Stimulated activated CD8-positive, alpha-beta memory T cell treated with anti-CD3 and anti-CD28 coated beads, Interleukin-15, amount 100 ng/mL, for 48 hours (primary cell): ENCODE measurements at places on chromosomes 12 and 14.

DNA sequence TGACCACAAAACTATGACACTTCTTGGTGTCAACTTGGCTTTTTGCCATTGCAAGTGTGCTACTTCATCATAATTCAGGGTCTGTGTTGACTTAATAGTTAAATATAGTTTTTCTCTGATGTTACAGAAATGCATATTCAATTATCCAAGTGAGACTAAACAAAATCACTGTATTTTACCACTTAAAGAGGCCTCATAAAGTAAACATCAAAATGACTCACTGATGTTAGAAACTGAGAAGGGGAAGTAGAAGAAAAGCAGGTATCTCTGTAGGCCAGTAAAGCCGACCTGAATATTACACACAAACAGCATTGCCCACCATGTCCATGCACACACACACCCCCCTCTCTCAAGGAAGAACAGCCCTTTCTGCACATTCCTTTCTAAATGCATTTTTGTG is 55.4 kb downstream of the RPAP3 start:
- DNase-seq = no peak

- no peak for DNase-seq
Measured at GRCh38 chr12:5123921-5124320, 80.2 kb downstream of the KCNA5 start.

DNA sequence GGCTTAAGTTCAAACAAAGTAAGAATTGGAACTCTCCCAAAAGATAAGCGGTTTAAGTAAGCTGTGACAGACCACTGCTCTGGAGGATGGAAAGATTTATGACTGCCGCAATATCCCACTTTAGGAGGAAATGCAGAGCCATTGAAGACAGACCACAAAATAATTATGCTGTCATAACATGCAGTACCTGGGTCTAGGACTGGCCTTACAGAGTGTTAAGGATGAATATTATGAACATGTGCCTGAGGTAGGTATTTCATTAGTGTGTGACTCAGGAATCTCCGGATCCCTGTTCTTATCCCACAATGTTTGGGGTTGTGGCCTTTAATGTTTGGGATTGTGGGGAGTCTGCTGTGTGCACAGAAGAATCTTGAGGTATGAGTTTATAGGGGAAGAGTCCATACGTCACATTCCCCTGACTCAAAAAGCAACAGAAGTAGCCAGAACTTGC is 114.9 kb downstream of the SAMD4A start:
- DNase-seq = no peak

DNA sequence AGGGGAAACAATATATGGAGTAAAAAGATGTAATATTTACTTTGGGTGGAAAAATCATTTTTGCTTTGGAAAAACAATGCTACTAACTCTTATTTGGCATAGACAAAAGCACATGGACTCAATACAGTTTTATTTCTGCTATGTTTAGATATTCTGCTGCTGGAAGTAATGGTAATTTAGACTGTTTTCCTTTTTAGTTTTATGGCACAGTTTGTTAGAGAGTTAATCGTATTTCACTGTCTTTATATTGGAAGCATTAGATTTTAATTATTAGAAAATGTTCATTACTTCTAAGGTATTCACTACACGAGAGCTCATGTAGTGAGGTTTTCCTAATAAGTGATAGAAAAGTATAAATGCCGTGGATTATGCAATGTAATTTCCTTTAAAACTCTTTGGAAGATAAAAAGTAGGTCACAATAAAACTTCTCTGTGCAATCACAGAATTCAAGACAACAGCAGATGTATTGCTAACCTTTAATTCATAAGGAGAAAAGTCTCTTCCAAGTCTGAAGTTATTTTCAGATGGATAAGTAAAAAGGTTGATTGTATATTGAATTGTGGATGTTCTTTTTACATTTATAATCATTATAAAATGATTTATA is 851.8 kb downstream of the TMTC2 start:
- no peak for DNase-seq

- DNase-seq = no peak
Measured at GRCh38 chr14:80475074-80475473, 263.8 kb upstream of the DIO2 start.

DNA sequence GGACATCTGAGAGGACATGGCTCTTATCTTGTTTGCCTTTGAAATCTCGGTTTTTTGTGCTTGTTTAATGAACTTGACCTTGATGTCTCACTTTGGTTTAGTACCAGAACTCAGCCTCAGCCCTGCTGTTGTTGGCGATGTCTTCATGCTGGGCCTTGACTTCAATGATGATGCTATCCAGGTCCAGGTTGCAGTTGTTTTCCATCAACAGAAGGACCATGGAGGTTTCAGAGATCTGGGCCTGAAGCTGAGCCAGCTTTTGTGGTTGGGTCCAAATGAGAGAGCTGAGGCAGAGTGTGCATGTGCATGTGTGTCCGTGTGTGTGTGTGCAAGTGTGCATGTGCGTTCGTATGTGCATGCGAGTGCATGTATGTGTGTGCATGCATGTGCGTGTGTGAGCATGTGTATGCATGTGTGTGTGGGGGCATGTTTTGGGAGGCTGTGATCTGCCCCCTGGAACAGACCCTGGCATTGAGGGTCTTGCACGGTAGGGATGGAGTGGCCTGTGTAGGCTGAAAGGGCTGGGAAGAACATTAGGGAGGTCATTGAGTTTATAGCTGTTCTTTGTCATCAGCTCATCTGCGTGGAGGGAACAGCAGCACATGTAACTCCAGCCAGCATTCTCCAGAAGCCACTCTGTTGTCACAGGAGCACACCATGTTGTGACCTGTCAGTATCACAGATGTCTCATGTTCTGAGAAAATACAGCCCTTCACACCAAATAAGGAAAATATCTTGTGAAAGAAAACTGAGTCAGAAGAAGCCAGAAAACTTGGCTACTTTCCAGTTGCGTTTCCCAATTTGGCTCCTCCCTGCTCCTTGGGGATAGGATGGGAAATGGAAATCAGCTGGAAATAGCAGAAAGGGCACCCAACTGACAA is 10.0 kb upstream of the KRT82 start:
- DNase-seq = no peak

DNA sequence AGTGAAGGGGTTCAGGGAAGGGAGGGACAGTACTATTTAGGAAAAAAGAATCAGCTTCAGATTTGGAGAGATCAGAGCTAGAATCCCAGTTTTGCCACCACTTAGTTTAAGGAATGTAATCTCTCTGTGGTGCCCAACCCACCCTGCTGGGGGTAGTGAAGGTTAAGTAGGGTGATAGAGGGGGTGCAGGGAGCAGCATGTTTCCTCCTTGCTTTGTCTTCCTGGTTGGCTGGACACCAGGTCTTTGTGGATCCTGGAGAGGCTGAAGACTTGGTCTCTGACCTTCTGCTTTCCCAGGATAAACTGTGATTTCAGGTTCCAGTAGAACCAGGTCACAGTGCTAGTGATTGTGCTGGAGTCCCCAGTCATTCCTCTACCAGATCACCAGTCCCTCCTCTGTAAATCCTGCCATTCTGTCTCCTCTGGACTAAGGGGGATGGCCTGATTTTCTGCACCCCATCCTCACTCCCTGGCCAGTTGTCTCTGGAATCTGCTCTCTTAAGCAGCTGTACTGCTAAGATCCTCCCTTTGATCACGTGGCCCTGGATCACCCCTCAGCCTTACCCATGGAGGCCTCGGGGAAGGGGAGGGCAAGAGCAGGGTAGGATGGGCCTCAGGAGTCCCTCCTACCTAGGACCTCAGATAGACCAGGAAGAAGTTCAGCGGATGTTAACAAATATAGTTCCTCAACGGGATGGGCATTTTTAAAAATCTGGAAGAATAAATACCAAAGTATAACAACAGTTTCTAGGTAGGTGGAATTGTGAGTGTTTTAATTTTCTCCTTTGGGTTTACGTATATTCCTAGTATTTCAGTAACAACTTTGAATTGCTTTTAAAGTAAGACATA is 3.1 kb downstream of the MAP3K12 start:
- no peak for DNase-seq
